ENCODE measurements at places on chromosomes 6 and 20.

- peak; percentile 61 for DNase-seq
These were observed 195.5 kb downstream of the JARID2 start for GRCh38 chr6:15441215-15441868.

DNA sequence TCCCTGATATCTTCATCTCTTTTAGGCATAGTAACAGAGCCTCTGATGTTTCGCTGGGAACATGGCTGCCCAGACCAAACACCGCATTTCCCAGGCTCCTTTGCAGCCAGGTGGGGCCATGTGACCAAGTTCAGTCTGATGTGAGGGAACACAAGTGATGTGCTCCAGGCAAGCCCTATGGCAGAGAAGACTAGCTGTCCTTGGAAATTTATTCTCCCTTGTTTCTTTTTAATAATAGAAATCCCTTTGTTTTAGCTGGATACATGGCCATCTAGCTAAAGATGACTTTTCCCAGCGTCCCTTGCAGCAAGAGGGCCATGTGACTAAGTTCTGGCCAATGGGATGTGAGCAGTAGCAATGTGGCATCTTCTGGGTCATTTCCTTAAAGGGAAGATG is 30.8 kb downstream of the SLC2A10 start:
- DNase-seq: no peak

DNA sequence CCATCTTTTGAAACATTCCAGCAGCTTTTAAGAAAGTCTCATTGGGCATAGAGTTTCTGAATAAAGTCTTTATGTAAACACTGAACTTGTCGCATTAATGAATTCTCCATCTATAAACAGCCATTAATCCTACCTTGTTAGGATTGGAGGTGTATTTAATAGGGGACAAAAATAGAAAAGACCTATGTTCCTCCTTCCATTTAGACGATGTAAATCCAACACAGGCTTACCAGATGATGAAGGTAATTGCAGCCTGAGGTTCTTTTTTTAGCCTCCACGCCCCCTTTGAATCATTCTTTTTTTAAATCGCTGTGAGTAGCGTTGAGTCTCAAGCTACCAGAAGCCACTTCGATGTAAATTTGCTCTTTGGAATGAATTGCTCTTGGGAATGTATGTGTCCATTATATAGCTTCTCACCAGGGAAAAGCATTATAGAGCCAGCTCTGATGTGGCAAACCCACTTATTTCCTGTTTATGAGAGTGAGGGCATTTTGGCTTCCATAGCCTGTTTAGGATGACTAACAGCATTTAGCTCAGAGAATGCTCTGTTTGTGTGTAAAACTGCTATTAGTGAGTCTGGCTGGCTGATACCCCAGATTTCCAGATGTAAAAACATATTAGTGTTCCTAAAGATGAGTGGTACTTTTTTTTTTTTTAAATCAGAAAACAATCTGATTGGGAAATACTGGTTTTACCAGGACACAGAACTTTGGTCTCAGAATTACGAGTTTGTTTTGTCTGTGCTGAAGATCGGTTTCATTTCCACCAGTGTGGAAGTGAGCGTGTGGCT is 74.9 kb upstream of the CLDN20 start:
- DNase-seq: peak; percentile 15

DNA sequence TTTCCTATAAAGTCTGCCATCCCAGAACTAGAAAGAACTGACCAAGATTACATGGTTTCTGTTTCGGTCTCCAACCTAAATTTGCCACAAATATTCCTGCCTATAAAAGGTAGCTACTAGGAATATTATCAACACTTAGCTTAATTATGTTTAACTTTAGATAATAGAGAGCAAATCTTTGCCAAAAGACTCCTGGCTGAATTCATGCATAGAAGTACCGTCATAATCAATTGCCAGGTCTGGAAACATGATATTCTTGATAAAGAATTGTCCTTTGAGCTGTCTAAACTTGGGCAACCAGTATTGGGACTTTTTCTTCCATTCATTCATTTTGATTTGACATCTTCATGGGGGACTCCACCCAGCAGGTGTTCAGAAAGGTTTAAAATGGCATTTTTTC is 22.4 kb downstream of the CALHM6 start:
- no peak for DNase-seq

GRCh38 chr20:63693083-63693732 is 3.2 kb upstream of the TNFRSF6B start:
- DNase-seq: no peak

- DNase-seq: no peak
These were observed 8.9 kb upstream of the NTSR1 start for GRCh38 chr20:62699741-62700140.

DNA sequence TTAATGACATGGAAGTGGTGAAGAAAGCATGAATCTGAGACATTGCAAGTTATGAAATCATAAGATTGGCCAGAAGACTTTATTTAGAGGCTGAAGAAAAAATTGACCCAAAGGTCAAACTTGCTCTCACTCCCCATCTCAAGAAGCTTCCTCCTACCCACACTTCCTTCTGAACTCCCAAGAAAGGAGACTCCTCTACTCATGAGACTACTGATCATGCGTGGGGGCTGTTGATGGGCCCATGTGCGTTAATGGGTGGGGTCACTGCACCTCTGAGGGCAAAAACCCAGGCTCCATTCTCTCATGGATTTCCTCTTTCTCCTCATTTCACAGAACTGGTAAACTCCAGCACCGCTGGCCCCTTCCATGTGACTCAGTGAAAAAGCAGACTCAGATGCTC is 470.6 kb upstream of the ARID1B start:
- DNase-seq: no peak

- no peak for DNase-seq
These were observed 165.5 kb downstream of the MOXD1 start for GRCh38 chr6:132235596-132236280.

DNA sequence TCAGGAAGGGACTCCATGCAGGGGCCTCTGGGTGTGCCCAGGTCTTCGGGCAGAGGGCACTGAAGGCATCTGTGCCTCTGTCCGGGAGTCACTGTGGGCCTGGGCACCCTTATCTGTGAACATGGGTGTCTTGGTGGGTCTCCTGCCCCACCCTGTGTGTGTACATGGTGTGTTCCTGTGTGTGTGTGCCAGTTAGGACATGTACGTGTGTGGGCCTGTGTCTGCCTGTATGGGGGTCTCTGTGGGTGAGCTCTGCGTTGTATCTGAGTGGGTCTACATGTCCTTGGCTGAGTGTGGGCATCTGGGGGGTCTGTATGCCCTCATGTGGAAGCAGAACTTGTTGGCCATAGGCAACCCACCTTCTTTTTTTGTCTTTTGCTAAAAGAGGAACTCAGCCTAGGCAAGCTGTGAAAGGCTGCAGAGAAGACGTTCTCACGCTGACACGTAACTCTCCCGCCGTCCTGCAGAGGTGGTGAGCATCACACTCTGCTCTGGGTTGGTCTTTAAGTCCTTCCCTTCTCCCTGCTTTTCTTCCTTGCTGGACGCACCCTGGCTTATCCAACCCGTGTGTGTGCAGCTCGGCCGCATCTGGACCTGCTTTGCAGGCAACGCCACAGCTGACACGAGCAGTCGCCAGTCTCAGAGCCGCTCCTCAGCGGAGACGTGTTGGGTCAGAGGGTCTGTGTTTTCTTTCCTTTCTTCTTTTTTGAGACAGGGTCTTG is 532 bp upstream of the NPBWR2 start:
- DNase-seq: no peak

- DNase-seq: no peak
These were observed 32.4 kb upstream of the TIAM2 start for GRCh38 chr6:154962753-154963152.

DNA sequence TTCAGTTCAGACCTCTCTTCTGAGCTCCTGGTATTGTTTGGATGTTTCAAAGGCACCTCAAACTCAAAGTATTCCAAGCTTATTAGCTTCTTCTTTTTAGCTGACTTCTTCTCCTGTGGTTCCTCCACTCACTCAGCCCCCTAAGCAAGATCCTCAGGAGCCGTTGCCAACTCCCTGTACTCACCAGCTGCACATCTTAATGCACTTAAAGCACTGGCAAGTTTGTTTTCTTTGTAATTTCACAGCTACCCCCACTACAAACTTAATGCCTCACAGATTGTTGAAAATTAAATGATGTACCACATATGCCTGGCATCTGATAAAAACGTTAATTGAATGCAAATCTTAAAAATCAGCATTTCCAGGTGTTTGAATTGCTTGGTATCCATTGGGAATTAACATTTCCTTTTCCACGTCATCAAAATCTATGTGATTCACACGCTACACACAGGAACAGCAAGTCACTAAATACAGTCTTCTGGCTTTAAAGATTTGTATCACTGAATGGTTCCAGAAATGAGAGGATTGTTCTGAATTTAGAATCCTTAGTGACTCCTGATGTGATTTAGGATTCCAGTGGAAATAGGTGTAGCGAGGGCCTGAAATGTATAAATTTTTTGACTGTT is 24.5 kb downstream of the CALHM6 start:
- DNase-seq: no peak

DNA sequence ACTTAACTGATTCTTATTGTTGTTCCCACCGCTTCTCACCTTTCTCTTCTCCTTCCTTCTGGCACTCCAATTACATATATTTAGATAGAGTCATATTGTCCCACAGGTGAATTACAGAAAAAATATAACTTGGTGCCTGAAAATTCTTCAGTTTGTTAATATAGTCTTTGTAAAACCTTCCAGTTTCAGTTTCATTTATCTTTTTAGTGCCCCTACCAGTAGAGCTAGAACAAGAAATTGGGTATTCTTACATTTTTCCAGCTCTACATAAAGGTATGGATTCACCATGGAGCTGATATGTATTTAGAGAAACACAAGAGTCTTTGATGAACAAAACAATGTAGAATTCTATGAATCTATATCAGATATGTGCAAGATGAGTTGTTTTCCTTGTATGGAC is 10.7 kb downstream of the MANEA start:
- no peak for DNase-seq

Data from CD4-positive, alpha-beta T cell treated with Interleukin-21 for 1 hour (primary cell).